SK-N-DZ (cell line): ENCODE measurements at places on chromosomes 2 and 18.

GRCh38 chr18:75226286-75226955 is 15.8 kb downstream of the TSHZ1 start:
- DNase-seq = peak; percentile 18

GRCh38 chr2:6855860-6856547 is 9.7 kb downstream of the CMPK2 start:
- DNase-seq = no peak

DNA sequence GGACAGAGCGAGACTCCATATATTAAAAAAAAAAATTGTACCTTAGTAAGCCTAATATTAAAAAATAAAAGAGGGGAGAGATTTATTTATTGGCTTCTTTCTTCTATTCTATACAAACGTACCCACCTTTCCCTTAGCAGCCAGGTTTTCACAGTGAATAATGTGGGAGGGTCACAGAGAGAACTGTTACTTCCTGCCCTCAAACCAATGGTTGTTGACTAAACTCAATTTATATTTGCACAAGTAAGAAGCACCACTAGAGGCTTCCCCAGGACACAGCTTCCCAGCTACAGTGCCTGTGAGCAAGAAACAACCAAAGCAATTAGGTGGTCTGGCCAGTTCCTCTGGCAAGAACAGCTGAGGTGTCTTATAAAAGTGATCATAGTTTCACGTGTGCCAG is 28.9 kb upstream of the GALR1 start:
- DNase-seq = no peak

DNA sequence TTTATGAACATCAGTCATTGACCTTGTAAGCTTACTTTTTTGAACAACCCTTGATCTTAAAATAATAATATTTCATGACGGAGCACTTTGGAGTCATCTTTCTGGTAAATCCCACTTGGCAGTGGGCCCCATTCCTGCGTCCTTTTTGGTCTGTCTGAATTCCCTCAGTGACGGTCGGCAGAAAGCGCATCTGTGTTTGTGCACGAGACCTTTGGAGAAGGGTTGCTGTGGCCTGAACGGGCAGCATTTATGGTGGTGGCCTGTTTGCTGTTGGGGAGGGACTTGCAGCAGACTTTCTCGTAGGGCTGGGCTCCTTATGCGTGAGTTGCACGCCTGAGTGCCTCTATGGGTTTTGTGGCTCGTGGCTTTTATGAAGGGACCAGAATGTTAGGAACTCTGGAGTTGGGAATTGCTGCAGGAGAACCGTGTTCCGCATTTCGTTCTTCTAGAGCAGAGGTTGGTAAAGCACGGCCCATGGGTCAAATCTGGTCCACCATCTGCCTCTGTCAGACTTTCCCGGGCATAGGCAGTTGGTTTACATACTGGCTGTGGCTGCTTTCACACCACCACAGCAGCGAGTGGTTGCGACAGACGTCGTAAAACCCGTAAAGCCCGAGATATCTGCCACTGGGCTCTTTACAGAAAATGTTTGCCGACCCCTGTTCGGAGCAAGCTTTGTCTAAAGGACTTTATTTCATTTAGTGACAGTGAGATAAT is 30.8 kb downstream of the LPIN1 start:
- DNase-seq = no peak

DNA sequence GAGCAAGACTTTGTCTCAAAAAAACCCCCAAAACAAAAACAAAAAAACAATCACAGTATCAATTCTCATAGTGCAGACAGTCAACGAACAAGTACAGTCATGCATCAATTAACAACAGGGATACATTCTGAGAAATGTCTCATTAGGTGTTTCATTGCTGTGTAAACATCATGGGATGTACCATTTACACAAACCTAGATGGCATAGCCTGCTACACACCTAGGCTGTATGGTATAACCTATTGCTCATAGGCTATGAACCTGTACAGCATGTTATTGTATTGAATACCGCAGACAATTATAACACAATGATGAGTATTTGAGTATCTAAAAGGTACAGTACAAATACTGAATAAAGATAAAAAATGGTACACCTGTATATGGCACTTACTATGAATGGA is 67.8 kb upstream of the LMAN1 start:
- no peak for DNase-seq
